ENCODE measurements at places on chromosomes 6 and 20. TPM values are rescaled to one million over a fixed set of nuclear protein-coding genes. Genes with fewer than 3 reads are reported as not detected.

The CFAP61 gene
- total RNA-seq = not detected

DNA sequence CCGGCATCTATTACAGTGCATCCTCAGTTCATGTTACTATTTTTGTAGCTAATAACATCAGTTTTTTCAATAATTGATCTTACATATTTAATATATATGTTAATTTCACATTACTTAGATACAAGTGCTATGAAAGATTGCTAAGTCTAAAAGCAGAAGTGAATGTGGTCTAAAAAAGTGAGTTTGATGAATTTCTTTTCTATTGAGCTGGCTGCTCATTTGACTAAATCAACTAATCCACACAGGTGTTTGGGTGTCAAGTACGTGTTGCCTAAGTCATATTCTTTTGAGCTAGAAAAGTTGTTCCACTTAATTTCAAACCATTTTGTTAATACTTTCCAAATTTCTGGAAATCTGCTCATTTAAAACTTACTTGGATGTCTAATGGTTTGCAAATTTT is 46.6 kb upstream of the EZR start:
- no peak for DNase-seq

The FAM217A gene
- not detected for total RNA-seq

- DNase-seq = no peak
Observed at GRCh38 chr20:46334303-46334904, 26.1 kb upstream of the CDH22 start.

GRCh38 chr20:22429175-22430153 is 154.9 kb downstream of the FOXA2 start:
- DNase-seq = no peak

DNA sequence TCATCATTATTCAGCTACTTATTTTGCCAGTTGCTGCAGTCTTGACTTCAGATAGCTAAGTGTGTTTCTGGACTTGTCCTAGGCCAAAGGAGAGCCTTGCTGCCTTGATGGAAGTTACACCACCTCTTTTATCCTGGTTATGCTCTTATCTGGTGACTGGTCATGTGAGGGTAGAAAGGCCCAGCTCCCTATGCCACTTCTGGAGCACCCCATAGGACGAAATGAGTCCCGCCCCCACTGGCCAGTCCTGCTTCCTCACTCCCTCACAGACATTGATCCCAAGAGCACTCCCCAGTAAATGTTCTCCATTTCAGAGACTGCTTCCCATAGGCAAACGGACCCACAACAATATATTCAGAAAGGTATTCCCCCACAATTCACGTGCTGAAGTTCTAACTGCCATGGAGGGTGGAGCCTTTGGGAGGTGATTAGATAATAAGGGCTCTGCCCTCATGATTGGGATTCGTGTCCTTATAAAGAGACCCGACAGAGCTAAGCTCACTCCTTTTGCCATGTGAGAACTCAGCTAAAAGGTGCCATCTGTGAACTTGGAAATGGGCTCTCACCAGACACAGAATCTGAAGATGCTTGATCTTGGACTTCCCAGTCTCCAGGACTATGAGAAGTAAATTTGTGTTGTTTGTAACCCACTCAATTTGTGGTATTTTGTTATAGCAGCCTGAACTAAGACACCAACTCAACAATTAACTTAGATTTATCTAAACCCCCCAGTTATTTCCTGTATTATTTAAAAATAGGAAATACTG is 21.5 kb upstream of the ELOVL2 start:
- DNase-seq = no peak

GRCh38 chr6:56370127-56370540 is 122.8 kb upstream of the COL21A1 start:
- no peak for DNase-seq

- DNase-seq = no peak
Observed at GRCh38 chr20:19588732-19589131, 169.3 kb upstream of the RIN2 start.

The SMAP1 gene
- 36.3 TPM for total RNA-seq

The LPA gene
- total RNA-seq = not detected
